ENCODE measurements at places on chromosomes 3 and 15. TPM values are rescaled to one million over a fixed set of nuclear protein-coding genes. Genes with fewer than 3 reads are reported as not detected.

DNA sequence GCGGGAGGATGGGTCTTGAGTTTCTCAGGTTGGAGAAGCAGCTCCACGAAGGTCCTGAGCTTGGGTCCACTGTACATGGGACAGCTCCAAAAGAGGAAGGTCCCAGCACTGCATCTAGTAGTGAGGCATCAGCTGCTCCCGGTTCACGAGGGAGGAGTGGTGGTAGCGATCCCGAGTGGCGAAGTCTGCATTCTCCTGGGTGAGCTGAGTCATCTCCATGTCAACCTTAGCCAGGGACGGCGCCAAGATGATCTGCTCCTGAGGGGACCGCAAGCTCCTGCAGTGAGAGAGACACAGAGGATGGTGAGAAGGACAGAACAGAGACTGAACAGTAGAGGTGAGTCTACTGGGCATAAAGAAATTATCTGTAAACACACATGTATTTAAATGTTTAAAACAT lies 28.0 kb upstream of the HEG1 start:
- DNase-seq = no peak
- no peak overlapping the region for H3K27ac ChIP-seq
- no peak overlapping the region for H3K4me3 ChIP-seq
- H3K4me1 ChIP-seq = no peaks in the 10 kb centered on the region

The CNTN6 gene
- total RNA-seq = under 0.01 TPM

The OR4F15 gene
- not detected for total RNA-seq

DNA sequence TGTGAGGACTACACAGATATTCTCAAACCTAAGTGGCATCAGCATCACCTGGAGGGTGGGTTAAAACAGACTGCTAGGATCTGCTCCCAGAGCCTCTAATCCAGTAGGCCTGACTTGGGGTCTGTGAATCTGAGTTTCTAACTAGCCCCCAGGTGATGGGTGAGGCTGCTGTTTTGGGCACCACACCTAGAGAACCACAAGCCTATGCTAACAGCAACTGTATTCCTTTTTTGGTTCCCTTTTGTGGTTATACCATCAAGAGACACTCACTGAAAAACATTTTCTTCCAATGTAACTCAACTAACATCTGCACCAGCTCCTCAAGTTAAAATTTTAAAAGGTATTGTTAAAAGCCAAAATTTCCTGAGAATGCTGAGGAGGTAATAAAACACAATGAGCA lies 16.0 kb downstream of the WDR82 start:
- H3K27ac ChIP-seq = no peak overlapping the region
- H3K27me3 ChIP-seq = no peaks in the 10 kb centered on the region
- H3K36me3 ChIP-seq = peaks cover 9% of the 10 kb centered on the region
- H3K4me3 ChIP-seq = no peak overlapping the region

- no peak overlapping the region for H3K27ac ChIP-seq
- DNase-seq = no peak
- no peaks in the 10 kb centered on the region for H3K4me1 ChIP-seq
- no peaks in the 10 kb centered on the region for H3K27me3 ChIP-seq
Observed at GRCh38 chr3:124044956-124045355, 53.0 kb upstream of the ROPN1 start.

GRCh38 chr15:70341566-70341965 lies 243.8 kb upstream of the TLE3 start:
- H3K4me1 ChIP-seq = no peaks in the 10 kb centered on the region
- peak; percentile 6 for DNase-seq
- H3K4me3 ChIP-seq = no peak overlapping the region
- H3K36me3 ChIP-seq = no peaks in the 10 kb centered on the region

DNA sequence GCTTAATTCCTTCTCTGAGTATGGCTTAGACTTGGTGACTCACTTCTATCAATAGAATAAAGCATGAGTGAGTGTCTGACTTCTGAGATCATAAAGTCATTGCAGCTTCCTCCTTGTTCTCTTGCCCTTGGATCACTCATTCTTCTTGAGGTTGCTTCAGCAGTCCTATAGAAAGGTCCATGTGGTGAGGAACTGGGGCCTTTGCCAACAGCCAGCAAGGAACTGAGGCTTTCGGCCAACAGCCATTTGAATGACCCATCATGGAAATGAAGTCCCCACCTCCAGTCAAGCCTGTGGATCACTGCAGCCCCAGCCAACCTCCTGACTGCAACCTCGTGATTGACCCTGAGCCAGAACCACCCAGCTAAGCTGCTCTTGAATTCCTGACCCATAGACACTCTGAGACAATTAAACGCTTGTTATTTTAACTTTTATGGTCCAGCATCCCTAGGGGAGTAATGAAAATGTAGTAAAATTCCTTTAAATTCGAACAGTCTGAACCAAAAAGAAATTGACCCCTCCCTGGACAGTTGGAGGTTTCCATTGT lies 84.5 kb downstream of the WDR76 start:
- DNase-seq = peak; percentile 25
- H3K36me3 ChIP-seq = no peaks in the 10 kb centered on the region
- H3K27ac ChIP-seq = no peak overlapping the region
- no peaks in the 10 kb centered on the region for H3K27me3 ChIP-seq
- H3K4me1 ChIP-seq = no peaks in the 10 kb centered on the region

DNA sequence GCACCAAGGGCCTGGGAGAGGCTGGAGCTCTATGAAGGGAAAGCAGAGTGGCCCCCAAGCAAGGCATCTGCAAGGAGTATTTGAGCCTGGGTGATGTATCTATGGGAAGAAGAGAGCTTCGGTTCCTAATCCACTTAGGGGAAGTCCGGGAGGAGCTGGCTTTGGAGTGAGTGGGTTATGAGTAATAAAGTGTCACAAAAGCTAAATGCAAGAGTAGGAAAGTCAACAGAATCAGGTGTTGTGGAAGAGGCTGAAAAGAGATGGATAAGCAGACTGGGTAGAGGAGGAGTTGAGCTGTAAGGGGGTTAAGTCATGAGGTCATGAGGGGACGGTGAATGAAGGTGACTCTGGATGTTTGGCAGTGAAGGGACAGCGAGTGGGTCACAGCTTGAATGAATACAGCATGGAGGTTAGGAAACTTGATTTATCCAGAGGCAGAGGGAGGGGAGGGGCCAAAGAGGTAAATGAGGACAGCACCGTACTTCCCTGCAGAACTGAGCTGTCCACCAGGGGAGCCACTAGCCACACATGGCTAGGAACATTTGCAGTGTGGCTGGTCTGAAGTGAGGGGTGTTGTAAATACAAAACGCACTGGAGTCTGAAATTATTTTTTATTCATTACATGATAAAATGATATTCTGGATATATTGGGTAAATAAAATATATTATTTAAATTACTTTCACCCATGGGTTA lies 83.3 kb downstream of the ADCY5 start:
- H3K4me1 ChIP-seq = no peaks in the 10 kb centered on the region
- DNase-seq = no peak
- no peaks in the 10 kb centered on the region for H3K36me3 ChIP-seq
- no peak overlapping the region for H3K27ac ChIP-seq
- H3K27me3 ChIP-seq = no peaks in the 10 kb centered on the region

DNA sequence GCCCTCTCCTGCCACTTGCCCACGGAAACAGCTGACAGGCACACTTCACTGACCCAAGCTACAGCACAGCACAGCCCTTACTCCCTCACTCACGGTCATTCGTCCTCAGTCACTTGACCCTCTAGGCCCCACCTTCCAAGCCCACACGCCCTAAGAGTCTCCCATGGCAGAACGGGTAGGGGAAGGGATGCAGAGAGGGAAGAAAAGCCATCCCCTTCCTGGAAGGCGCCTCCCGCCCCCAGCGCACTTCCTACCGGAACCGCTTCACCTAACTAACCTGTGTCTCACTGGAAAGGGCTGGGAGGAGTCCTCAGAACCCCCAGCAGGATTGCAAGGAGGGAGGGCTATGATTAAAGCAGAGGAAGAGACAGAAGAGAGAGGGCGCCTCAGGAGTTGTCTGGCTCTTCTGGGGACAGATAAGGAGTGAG lies 22.9 kb downstream of the EPHB3 start:
- H3K4me3 ChIP-seq = no peak overlapping the region
- no peak for DNase-seq
- peaks cover 5% of the 10 kb centered on the region for H3K4me1 ChIP-seq
- no peaks in the 10 kb centered on the region for H3K27me3 ChIP-seq

GRCh38 chr3:60055765-60056164 lies 1005.9 kb upstream of the CFAP20DC start:
- H3K4me1 ChIP-seq = no peaks in the 10 kb centered on the region
- no peaks in the 10 kb centered on the region for H3K27me3 ChIP-seq
- H3K27ac ChIP-seq = no peak overlapping the region

- H3K36me3 ChIP-seq = no peaks in the 10 kb centered on the region
- H3K4me1 ChIP-seq = no peaks in the 10 kb centered on the region
- no peak overlapping the region for H3K4me3 ChIP-seq
- H3K27ac ChIP-seq = no peak overlapping the region
Observed at GRCh38 chr15:84852212-84852611, 32.2 kb upstream of the SLC28A1 start.

DNA sequence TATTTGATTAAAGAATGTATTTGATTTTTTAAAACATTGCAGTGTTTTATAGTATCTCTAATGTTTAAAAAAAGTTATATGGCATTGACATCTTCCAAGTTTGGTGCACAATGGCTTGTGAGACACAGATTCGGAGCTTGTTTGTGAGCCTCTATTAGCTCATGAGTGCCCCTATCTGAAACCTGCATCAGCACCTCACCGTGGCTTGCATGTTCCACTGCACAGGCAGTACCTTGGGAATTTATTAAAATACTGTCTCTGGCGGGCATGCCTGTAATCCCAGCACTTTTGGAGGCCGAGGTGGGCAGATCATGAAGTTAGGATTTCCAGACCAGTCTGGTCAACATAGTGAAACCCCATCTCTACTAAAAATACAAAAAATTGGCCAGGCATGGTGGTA lies 6.8 kb upstream of the RTP2 start:
- no peaks in the 10 kb centered on the region for H3K27me3 ChIP-seq
- H3K4me3 ChIP-seq = no peak overlapping the region
- no peak overlapping the region for H3K27ac ChIP-seq
- no peak for DNase-seq

GRCh38 chr3:6862880-6863195 lies 1.9 kb downstream of the GRM7 start:
- H3K36me3 ChIP-seq = no peaks in the 10 kb centered on the region
- H3K27ac ChIP-seq = no peak overlapping the region
- peak overlapping the region; percentile 47 for H3K4me3 ChIP-seq
- DNase-seq = no peak
- H3K27me3 ChIP-seq = no peaks in the 10 kb centered on the region
- no peaks in the 10 kb centered on the region for H3K4me1 ChIP-seq

The EFHB gene
- 1.3 TPM for total RNA-seq

DNA sequence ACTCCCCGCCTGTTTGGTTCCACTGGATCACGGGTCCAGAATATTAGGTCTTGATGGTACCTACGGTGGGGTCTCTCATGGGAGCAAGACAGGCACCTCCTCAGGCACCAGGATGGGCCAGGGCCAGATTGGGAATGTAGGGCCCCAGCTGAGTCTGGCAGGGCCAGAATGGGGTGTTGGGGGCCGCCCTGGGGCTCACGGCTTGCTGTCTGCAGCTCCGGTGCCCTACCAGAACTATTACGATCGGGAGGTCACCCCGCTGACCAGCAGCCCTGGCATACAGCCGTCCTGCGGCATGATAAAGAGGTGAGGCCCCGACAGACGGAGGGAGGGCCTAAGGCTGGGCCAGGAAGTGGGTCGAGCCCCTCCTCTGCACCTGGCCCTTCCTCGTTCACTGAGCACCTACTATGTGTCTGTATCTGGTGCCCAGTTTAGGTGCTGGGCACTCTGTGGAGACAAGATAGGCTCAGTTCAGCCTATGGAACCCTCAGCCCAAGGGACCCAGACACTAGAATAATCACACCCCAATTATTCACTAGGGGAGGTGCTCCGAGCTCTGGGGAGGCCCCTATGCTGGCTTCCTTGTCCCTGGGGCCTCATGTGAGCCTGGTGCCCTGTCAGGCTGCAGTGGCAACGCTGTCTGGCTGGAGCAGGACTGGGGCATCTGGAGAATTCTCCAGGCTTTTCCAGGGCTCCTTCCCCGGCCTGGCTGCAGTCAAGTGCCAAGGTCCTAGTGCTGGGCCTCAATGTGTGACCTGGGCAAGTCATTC lies 37.9 kb downstream of the PSTPIP1 start:
- peak; percentile 46 for DNase-seq
- no peaks in the 10 kb centered on the region for H3K36me3 ChIP-seq
- H3K27ac ChIP-seq = no peak overlapping the region
- H3K27me3 ChIP-seq = no peaks in the 10 kb centered on the region
- H3K4me1 ChIP-seq = no peaks in the 10 kb centered on the region

- no peaks in the 10 kb centered on the region for H3K36me3 ChIP-seq
- no peak overlapping the region for H3K4me3 ChIP-seq
- no peak overlapping the region for H3K27ac ChIP-seq
- H3K27me3 ChIP-seq = no peaks in the 10 kb centered on the region
Observed at GRCh38 chr3:134749174-134749573, 45.9 kb upstream of the EPHB1 start.

The GPR160 gene
- 4.2 TPM for total RNA-seq

The PIGBOS1 gene
- 11.8 TPM for total RNA-seq

The CFAP44 gene
- total RNA-seq = 23.6 TPM

The SAXO2 gene
- 2.3 TPM for total RNA-seq

- H3K4me3 ChIP-seq = no peak overlapping the region
- H3K36me3 ChIP-seq = no peaks in the 10 kb centered on the region
- H3K27me3 ChIP-seq = no peaks in the 10 kb centered on the region
- H3K4me1 ChIP-seq = no peaks in the 10 kb centered on the region
Observed at GRCh38 chr15:62099094-62099601, 32.4 kb downstream of the C2CD4A start.

DNA sequence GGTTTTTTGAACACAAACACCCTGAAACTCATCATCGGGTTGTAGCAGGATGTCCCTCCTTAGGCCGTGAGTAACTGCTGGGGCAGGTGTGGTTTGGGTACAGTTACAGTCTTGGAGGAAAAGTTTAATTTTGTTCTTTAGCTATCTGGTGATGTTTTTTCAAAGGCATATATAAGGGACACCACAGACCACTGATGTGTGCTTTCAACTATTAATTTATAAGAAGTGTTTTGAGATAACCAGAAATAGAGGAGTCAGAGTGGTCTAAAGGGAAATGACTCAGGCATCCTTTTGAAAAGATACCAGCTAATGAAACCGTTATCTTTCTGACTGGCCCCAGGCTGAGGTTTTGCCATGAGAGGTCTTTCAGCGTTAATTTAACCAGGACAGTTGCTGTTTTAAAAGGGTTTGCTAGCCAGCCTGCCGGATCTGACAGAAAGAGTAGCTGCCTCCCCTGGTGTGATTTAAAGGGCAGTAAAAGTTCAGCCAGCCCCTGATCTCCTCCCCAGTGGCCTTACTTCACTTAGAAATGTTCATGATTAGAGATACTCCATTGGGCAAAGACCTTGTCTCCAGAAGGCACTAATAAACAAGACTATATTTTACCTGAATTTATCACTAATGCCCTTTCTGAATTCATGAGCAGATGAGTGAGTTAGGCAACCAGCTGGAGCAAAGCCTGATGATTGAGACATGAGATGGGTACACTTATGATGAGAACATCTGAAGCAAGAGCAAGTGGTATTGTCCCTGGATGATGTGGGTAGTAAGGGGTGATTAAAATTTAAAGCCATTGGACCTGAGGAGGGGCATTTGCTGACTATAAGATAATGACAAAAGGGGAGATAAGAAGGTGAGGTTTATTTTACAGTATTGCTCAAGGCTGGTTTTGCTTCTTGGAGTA lies 482.5 kb upstream of the TBL1XR1 start:
- no peak overlapping the region for H3K4me3 ChIP-seq
- no peaks in the 10 kb centered on the region for H3K36me3 ChIP-seq
- no peak for DNase-seq

The HTR3E gene
- total RNA-seq = not detected

All from breast epithelium (tissue), 4 donors.